ENCODE measurements at places on chromosomes 2 and 18.

GRCh38 chr2:210477496-210477895 lies 937 bp upstream of the LANCL1 start:
- DNase-seq: no peak

DNA sequence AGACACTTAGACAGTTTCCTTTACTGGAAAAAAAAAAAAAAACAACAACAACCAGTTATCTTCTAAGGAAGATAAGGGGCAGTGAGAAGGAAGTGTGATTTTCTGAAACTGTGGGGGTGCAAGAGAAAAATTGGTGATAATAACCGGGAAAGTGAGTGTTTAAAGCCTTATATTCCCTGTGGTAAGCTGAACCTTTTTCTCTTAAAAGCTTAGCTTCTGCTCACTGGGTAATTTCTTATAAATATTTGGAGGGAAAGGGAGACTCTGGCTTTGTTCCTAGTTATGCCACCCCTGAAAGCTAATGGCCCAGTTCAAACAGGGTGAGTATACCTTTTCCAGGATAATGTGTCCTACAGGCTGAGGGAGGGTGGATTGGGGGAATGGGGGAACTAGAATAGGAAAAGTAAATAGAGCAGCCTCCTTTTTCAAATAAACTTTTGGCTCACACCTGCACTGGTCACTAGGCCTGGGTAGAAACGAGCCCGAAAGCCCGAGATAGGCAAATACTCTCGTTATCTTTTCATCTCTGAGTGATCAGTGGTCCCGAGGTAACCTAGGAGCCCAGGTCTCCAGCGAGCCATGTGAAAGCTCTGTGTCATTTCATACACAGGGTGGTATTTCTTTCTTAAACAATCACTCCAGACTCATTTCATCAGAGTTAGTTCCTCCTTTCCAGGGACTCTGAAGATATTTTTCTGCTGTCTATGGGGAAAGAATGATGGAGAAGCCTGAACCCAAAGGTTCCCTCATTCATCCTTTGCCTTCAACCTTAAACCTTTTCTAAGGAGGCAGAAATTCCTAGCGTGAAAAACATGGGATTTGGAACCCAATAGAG lies 15.5 kb upstream of the SRBD1 start:
- no peak for DNase-seq

- no peak for DNase-seq
These were observed 49.6 kb downstream of the MARCO start for GRCh38 chr2:118991554-118991953.

DNA sequence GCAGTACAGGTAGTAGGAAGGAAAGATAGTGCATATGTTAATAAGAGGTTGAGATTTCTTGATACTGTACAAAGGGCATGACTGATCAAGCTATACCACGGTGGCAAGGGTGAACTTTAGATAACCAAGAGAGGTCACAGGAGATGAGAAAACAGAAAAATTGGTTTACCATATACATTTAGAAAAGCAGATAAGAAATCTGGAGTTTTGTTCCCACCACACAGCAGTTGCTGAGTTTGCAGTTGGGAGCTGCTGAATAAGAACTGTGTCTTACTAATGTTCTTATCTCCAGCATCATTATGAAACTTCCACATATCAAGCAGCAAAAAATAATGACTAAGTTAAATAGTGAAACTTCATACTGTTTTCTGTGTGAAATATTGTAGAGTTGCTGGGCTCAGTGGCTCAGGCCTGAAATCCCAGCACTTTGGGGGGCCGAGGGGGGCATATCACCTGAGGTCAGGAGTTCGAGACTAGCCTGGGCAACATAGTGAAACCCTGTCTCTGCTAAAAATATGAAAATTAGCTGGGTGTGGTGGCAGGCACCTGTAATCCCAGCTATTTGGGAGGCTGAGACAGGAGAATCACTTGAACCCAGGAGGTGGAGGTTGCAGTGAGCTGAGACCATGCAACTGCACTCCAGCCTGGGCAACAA lies 12.0 kb upstream of the IMPACT start:
- DNase-seq: no peak

DNA sequence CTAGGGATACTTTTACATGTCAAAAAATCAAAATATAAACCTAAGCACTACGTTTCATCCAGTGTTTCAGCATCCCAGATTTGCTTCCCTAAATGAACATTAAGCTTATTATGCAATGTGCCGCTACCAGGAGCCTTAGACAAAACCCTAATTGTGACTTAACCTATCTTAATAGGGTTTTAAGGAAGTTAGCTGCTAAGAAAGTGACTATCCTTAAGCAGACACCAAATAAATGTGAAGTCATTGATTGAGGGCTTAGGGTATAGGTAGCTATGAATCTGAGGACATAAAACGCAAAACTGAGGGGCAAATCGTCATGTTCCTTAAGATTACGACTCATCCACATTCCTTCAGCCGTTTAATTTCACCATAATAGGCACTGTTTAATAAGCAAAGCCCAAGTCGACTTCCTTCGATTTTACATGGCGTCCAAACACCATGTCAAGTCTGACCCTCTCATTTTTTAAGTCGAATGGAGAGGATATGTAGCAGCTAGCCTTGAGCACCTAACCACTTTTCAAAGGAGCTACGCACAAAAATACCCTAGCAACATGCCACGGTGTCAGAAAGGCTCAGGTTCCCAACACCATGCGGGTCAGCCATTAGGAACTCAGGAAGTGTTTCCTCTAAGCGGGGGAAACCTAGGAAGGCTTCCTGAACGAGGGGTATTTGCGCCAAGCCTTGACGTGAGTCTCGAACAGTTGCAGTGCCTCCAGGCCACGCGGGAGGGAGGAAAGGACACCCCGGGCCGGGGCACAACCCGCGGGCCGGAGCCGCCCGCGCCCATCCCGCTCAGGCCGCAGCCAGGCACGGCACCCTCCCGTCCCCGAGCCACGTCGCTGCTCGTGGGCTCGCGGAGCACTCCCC lies 1.0 kb downstream of the HDLBP start:
- DNase-seq: no peak

- DNase-seq: no peak
These were observed 105.1 kb downstream of the NUP35 start for GRCh38 chr2:183229386-183229785.

GRCh38 chr2:70767079-70767698 lies 811 bp downstream of the ADD2 start:
- no peak for DNase-seq

DNA sequence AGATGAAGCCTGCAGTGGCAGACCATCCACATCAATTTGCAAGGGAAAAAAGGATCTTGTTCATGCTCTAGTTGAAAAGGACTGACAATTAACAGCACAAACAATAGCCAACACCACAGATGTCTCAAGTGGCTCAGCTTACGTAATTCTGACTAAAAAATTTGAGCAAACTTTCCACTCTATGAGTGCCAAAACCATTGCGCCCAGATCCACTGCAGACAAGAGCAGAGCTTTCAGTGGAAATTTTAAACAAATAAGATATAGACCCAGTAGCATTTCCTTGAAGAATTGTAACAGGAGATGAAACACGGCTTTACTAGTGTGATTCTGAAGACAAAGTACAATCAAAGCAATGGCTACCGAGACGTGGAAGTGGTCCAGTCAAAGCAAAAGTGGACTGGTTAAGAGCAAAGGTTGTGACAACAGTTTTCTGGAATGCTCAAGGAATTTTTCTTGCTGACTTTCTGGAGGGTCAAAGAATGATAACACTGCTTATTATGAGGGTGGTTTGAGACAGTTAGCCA lies 12.0 kb upstream of the ZNF396 start:
- no peak for DNase-seq

GRCh38 chr18:29711932-29712331 lies 1330.6 kb downstream of the DSC3 start:
- no peak for DNase-seq

DNA sequence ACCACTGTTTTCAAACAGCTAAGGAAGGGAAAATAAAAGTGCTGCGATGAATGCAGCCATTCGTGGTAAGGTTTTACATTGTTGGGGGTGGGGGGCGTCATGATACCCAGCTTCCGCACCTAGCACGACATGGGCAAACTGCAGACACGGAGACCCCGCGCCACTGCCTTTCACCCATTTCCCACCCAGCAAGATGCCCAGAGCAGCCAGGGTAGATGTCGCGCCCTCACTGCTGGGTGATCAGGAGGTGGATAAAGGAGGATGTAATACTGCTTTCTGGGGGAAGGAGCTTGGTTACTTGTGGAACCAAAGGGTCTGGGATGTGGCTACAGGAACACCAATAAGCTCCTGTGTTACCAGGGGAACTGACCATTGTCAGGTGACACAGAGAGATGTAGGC lies 138.4 kb downstream of the ZNF516 start:
- DNase-seq: no peak

DNA sequence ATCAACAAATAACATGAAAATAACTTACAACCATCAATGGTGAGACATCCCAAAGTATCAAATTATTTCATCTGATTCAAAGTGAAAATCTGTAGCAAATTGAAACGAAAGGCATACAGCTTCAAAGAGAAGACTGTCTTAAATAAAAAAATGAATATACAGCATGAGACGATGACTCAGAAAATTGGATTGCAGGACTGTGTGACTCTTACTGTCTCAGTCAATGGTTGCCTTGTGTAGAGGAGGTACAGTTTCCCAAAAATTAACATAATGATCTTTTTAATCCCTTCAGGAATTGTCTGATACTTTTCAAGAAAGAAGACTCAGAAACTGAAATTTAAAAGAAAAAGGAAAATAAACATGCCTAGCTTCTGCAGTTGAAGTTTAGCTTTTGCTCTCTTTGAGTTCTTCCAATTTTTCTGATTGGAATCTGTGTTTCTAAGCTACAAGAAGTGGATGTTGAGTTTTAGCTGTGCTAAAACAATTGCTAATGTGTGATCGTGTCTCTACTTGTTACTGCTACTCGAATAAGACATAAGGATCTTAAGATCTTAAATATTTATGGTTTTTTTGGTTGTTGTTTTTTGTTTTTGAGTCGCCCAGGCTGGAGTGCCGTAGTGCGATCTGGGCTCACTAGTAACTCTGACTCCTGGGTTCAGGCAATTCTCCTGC lies 41.1 kb upstream of the EPB41L3 start:
- no peak for DNase-seq

DNA sequence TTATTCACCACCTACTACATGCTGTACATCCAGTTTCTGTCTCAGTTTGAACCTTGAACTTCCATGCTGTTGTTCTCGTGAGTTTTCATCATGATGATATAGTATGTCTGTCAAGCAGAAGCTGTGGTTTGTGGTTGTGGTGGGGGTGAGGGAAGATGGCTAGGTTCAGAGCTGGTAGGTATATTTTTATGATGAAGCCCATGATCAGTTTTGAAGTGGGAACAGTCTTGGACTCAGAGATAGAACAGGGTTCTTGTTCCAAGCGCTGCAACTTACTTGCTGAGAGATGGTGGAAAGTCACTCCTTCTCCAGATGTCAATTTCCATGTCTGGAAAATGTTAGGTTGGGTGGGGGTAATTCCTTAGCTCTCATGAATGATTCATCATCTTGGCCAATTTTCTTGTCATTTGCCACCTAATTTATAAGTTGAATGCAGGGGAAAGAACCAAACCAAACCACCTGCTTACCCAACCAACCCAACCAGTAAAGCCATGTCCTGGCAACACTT lies 21.6 kb downstream of the PMAIP1 start:
- no peak for DNase-seq

DNA sequence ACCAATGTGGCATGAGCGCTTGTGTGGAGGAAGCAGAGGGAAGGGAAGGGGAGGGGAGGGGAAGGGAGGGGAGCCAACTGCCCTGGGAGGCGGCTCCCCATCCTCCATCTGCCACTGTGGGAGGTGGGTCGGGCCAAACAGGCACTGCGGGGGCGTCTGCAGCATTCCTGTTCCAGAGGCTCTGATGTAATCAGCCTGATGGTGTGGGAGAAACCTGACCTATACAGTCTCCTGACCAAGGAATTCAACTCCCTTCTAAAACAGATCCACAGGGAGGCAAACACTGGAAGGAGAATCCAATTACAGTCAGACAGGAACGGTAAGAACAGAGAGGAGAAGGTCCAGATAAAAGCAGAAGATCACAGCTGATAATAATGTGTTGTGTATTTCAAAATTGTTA lies 88.8 kb downstream of the CD8B2 start:
- DNase-seq: no peak

DNA sequence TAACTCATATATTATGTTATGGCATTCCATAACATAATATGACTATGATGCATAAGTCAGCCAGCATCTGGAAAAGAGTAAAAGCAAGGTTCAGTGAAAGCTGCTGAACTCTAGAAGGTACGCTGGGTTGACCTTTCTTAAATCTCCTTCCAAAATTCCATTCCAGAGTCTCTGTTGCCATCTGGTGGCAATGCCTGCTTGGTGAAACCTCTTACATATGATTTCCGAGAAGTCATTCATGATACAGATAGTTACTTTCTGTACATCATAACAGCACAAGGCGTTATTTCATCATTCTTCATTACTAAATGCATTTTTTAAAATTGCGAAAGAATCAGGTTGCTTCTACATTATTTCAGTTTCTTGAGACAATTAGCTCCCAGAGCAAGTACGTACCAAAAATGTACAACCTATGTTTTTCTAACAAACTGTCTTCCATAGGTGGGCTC lies 7.0 kb upstream of the EPG5 start:
- peak; percentile 51 for DNase-seq

DNA sequence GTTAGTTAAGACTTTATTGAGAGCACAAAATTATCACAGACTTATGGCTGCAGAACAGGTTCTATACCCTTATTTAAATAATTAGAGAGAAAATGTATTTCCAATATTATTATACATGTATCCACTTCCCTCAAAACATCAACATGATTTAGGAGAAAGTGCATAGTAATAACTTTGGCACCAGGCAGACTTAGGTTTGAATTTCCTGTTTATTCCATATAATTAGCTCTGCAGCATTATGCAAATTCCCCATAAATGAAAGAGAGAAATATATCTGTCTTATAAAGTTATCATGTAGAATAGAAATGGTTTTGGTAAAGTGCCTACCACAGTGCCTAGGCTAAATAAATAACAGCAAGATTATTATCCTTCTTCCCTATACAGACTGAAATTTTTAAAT lies 15.3 kb downstream of the SCN9A start:
- DNase-seq: no peak

DNA sequence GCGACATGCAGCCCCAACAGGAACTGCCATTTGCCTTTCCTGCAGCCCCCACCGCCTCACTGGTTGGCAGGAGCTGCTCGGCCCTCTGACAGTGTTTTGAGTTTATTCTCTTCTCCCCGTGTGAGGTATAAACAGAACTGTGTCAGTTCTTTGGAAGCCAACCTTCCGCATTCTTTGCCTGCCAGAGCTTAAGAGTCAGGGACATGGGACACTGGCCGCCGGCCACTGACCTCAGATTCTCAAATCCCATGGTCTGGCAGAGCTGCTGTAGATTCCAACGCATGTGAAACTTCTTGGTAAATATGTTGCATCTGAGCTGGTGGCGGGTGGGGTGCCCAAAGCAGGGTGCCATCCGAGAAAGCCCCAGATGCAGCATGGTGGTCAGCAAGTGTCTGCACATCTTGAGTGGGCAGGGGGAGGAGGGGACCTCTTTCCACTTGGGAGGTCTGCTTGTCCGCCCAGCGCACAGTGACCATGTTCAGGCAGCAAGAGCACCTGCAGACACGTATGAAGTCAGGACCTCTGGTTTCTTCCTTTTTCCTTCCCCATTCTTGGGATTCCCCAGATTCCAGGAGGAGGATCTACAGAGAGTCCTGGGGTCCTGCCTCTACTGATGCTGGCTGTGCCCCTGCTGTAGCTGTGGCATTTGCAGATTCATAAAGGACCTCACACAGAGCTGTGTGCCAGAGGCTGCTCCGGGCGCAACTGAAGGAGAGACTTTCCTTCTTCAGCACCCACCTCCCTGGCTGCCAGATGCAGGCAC lies 23.8 kb downstream of the ASB18 start:
- DNase-seq: no peak
